ENCODE measurements at places on chromosomes 1 and 21. TPM values are rescaled to one million over a fixed set of nuclear protein-coding genes. Genes with fewer than 3 reads are reported as not detected.

Gene SEC16B
- total RNA-seq = not detected

Gene LRRC8C
- total RNA-seq = 52.5 TPM

Gene LYST
- total RNA-seq = 36.0 TPM

Gene C1QB
- total RNA-seq = not detected

Gene GBP2
- total RNA-seq = 280 TPM

Gene S100A14
- not detected for total RNA-seq

Gene NTNG1
- total RNA-seq = not detected

Gene ST6GALNAC5
- not detected for total RNA-seq

Gene TIMM17A
- total RNA-seq = 42.5 TPM

Gene FAM78B
- 0.28 TPM for total RNA-seq

All from activated CD4-positive, alpha-beta memory T cell treated with anti-CD3 and anti-CD28 coated beads, Interleukin-2, amount 10 ng/mL, durations not matched to agents 7 days and 5 days (primary cell).